Aorta (tissue), 5 donors: ENCODE measurements at places on chromosomes 1 and 21.
A peak's percentile ranks its signal among the peaks of the same experiment; 100 is the strongest.

DNA sequence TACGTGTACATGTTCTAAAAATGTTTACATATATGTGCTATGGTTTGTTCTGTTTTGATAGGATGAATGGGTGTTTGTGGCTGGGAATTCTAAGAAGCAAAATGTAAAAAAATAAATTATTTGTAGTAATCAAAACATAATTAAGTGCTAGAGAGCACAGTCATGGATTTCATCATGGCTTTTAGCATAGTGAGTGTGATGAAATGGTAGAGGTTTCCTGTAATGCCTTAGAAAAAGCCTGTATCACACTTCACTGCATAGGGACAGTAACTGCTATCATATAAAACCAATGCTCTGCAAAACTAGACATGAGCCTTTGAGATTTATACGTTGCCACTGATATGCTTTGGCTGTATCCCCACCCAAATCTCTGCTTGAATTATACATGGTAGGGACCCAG, 99.8 kb downstream of the PTGER3 start:
- DNase-seq = no peak

DNA sequence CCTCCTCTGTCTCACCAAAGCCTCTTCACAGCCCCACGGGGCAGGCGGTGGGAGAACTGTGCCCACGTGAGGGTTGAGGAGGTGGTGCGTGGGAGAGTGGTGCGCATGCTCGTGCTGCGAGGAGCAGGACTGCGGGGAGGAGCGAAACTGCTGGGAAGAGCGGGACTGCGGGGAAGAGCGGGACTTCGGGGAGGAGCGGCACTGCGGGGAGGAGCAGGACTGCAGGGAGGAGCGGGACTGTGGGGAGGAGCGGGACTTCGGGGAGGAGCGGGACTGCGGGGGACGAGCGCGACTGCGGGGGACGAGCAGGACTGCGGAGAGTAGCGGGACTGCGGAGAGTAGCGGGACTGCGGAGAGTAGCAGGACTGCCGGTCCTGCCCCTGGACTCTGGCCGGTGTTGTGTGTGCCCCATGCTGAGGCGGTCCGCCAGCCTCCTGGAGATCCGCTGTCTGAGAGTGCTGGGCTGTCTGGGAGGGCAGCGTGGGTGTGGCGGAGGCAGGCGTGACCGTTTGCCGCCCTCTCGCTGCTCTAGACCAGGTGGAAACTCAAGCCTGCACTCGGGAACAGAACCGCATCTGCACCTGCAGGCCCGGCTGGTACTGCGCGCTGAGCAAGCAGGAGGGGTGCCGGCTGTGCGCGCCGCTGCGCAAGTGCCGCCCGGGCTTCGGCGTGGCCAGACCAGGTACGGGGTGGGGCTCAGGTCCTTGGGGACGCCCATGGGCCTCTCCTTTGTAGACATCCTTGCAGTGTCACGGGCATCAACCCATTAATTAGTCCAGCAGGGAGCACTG, 24.6 kb downstream of the TNFRSF1B start:
- no peak for DNase-seq

DNA sequence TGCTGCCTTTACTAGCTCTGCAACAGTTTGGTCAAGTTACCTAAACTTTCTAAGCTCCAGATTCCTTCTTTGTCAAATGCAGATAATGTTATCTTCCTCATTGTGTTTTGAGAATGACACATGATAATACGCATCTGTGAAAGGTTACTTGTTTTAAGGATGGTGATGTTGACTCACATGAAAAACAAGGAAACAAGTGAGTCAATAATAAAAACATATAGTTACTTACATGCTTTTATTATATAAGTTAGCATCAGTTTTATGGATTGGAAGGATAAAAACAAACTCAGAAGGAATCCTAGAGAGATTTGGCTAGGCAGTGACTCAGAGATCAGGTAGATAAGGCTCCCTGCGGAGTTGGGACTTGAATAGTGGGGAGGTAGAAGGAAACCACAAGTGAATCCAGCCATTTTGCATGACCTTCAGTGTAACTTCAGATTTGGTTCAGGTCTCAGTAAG, 144.6 kb downstream of the LMO4 start:
- no peak for DNase-seq

DNA sequence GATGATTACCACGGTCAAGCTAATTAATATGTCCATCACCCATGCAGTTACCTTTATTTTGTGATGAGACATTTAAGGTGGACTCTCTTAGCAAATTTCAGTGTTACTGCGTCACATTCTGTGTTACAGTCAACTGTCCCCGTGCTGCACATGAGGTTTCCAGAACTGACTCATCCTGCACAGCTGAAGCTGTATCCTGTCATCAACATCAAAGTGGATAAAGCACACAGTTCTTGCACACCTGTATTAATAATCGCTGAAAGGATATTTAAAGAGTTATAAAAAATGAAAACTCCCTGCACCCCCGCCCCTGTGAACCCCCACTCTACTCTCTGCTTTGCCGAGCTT, 3.4 kb upstream of the KRTAP10-5 start:
- DNase-seq = no peak

GRCh38 chr21:43826623-43826974, 37.2 kb downstream of the RRP1 start:
- DNase-seq = no peak

- DNase-seq = peak; percentile 71
These were observed 1.4 kb upstream of the GJC2 start for GRCh38 chr1:228148196-228148861.

GRCh38 chr1:234368320-234369032, 4.8 kb upstream of the COA6 start:
- DNase-seq = no peak

DNA sequence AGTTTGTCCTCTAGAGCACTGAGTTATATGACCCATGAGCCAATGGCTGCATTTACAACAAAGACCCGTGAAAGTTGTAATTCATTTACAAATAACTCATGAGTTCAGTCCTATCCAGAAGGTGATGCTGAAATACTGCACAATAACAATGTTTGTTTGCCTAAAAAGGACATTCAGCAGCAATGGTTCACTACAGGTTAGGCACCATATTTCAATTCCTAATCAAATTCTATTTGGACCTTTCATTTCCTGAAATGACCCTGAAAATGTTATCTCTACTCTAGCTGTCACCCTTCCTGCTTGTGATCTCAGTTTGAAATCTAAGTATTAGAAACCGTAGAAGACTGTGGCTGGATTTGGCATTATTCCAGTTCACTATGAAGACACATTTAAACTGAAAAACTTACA, 191.2 kb upstream of the SAMSN1 start:
- DNase-seq = no peak

GRCh38 chr1:172790245-172790644, 131.3 kb downstream of the FASLG start:
- no peak for DNase-seq

- no peak for DNase-seq
These were observed 3.1 kb upstream of the BLACAT1 start for GRCh38 chr1:205458777-205459566.

- DNase-seq = no peak
These were observed 38.2 kb downstream of the ARID1A start for GRCh38 chr1:26733982-26734381.

DNA sequence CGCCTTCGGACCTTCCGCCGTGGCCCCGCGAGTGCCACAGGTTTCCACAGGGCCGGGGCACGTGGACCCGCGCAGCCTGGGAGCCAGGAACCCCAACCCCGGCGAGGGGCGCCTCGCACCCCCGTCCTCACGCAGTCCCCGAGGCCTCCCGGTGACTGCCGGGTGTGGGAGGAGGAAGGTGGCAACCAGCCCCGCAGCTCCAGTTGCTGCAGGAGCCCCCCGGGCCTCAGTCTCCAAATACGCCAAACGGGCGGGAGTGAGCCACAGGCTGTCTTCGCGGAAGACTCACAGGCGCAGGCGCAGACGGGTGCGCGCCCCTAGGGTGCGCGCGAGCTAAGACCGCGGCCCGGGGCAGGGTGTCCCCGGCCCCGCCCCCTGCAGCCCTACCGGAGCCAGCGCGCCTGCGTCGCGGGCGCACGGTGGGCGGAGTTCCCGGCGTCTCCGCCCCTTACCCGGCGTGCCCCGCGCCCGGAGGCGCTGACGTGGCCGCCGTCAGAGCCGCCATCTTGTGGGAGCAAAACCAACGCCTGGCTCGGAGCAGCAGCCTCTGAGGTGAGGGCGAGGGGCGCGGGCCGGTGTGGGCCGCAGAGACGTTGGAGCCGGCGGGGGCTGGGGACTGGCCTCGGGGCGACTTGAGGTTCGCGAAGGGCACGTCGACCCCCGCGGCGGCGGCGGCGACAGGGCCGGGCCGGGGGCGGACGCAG, at the start of gene ARF1:
TSS of gene ARF1 (plus strand) at position 495 of the 704 bp plus-strand sequence. CDS start 14,407 bp downstream, outside the sequence.
- peak; percentile 95 for DNase-seq

GRCh38 chr21:37228003-37228400, 39.1 kb downstream of the VPS26C start:
- no peak for DNase-seq

GRCh38 chr1:151443846-151444782, 15.2 kb downstream of the POGZ start:
- DNase-seq = no peak

DNA sequence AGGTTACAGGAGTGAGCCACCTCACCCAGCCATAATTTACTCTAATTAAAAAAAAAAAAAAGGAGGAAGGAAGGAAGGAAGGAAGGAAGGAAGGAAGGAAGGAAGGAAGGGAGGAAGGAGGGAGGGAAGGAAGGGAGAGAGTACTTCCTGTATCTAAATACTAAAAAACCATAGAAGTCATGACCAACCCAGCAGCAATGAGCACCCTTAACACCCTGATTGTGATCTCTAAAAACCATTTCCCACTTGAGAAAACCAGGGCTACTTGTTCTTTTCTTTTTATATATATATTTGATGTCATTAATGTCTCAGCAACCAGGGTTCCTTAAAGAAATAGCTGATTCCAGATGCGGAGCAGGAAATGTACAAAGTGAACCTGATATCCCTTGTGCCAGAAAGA, 31.2 kb downstream of the ARID4B start:
- no peak for DNase-seq

DNA sequence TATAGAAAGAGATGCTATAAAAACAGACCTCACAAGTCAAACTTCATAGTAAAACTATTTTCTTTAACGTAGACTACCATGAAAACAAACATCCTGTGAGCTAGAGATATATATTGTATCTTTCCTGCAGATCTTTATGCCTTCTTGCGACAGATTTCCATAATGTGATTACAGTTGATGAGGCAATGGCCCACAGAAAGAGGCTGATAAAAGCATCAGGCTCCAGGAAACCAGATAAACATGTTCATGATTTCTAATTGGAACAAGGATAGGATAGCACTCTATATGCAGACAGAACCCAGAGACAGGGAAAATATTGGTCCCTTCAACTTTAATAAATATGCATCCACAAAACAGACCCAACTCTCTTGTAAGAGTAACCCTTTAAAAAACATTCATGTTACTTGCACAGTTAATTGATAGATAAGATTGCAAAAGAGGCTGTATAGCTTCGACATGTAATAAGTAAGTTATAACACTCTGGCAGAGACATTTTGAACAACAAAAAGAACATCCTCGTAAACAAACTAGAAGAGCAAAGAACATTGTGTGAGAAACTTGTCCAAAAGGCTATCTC, 329.4 kb downstream of the AGBL4 start:
- no peak for DNase-seq

GRCh38 chr1:150259758-150260669, 2.4 kb downstream of the CA14 start:
- no peak for DNase-seq

- DNase-seq = peak; percentile 84
These were observed 430 bp downstream of the WASF2 start for GRCh38 chr1:27489501-27489972.

DNA sequence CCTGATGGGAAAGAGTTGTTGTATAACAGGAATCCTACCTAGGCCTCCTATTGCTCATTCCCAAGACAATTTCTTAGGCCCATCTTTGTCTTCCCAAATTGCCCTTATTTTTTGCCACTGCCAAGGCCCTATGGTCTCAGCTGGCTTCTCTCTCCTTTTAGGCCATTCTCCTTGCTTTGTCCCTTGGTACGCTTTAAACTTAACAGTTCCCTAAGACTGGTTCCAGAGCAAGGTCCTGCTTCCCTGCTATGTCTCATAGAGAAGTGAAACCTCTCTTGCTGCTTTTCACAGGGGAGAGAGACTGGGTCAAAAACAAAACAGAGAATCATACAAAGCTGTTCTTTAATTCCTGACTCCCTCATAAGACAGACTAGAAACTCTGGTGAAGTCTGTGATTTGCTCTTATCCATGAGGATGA, 77.1 kb downstream of the XCL2 start:
- DNase-seq = no peak

- DNase-seq = no peak
These were observed 129.7 kb upstream of the ZBTB40 start for GRCh38 chr1:22321917-22322316.

DNA sequence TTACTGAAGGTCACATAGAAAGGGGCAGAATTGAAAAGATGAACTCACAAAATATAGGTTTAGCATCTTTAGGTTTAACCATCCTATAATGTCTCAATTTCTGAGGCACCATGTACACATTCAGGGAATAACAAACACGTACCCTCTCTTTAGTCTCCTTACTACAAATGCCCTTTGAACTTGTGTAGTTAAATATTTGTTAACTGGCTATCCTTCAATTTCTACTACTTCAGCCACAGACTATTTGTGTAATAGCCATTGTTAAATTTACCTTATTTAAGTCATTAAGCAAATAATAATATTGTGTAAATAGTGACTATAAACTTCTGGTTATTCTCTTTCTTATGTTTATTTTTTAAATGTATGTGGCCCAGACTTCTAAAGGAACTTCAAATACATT, 600.5 kb downstream of the KCNT2 start:
- DNase-seq = no peak

DNA sequence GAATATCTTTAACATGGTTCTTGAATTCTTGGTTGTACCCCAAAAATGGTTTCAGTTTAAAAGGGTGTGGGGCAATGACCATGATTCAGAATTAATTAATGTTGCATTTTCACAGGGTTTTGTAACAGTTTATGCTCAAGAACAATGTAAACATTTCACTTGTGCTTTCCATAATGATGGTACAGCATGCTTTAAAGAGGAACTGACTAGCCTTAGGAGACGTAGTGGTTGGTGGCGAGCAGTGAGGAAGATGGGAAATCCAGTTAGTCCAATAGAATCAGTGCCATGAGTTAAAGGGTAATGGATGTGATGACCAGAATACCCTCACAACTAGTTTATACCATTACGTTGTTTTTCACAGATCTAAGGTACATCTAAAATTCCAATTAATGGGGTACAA, 138.0 kb downstream of the HS2ST1 start:
- DNase-seq = no peak

DNA sequence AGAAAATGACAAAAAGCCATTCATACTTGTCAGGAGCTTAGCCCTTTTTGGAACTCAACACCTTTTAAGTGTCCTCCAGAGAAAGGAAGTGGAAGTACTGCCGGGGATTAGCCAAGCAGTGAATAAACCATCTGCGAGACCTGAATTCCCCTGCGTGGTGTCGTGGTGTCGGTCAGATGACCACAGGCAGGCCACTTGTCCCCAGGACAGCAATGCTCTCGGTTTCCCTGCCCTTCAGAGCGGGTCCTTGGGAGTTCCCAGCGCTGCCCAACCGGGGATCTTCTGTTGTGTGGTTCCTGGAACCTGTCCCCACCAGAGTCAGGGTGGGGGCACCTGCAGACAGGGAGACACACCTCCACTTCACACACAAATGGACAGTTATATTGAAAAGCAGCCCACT, 9.2 kb downstream of the GPR157 start:
- DNase-seq = no peak

GRCh38 chr1:25959611-25960010, 38.3 kb downstream of the PAFAH2 start:
- no peak for DNase-seq
